Activated naive CD8-positive, alpha-beta T cell treated with anti-CD3 and anti-CD28 coated beads, Interleukin-2, amount 10 ng/mL, durations not matched to agents 7 days and 5 days (primary cell): ENCODE measurements at places on chromosomes 1 and 21.

DNA sequence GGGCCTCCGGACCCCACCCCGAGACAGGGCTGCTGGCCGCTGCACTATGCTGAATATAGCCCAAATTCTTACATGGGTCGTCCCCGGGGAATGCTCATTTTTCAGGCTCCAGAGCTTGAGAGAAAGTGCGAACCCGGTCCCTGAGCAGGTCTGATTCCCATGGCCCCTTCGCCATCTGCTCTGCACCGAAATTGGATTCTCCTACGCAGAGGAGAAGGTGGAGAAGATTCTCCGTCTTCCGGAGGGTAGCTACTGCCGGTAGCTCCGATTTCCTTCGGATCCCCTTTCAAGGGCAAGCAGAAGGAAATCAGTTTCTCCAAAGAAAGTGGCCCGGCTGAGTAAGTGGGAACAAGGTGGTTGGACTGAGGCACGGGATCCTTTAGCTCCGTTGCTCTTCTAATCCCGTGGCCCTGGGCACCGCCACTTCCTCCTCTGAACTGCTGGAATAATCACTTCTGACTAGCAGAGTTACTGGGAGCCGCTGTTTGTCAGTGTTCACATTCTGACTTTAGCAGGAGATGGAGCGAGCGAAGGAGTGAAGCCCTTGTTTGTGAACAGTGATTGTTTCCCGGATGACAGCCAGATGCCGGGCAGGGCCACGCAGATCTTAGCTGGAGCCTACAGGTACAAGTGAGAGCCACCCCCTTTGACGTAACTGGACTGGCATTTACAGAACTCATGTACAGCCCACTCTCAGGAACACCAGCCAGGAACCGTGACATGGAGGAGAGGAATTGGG is 1.1 kb upstream of the ZNF496 start:
- H3K27me3 ChIP-seq: no peaks in the 10 kb centered on the region
- H3K4me3 ChIP-seq: peak overlapping the region; percentile 55
- peak overlapping the region; percentile 4 for H3K27ac ChIP-seq
- H3K4me1 ChIP-seq: peaks cover 54% of the 10 kb centered on the region

GRCh38 chr1:156741481-156741983 is 644 bp upstream of the MRPL24 start:
- peaks cover 32% of the 10 kb centered on the region for H3K4me1 ChIP-seq
- peaks cover 26% of the 10 kb centered on the region for H3K36me3 ChIP-seq
- peak overlapping the region; percentile 94 for H3K27ac ChIP-seq
- no peaks in the 10 kb centered on the region for H3K27me3 ChIP-seq
- DNase-seq: no peak
- peak overlapping the region; percentile 94 for H3K4me3 ChIP-seq

DNA sequence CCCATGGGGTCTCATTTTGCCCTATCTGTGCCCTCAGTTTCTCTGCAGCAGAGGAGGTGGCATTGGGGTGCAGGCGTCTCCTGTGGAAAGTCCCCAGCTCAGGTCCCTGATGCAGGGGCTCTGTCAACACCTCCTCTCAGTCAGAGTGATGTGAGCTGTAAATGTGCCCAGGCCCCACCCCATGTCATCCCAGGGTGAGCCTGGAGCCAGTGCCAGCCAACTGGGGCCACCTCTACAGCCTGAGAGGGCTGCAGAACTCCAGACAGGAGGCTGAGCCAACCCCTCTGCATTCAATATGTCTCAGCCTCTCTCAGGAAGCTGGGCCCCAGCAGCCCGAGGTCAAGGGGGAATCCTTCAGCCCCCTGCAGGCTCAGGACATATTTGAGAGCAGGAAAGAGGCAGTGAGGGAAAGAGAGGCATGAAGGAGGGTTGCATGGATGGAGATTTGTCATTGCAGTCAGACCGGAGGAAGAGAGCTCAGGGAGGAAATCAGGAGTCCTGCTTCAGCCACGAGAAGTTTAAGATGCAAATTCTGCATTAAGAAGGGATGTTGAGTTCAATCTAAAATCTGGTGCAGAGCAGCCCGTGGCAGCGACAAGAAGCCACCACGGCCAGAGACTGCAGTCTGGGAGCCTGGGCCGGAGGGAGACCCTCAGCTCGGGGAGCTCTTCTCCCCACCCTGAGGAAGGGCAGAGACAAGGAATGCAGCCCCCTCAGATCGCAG is 288.2 kb upstream of the VAMP3 start:
- H3K27ac ChIP-seq: no peak overlapping the region
- DNase-seq: no peak
- H3K36me3 ChIP-seq: no peaks in the 10 kb centered on the region

DNA sequence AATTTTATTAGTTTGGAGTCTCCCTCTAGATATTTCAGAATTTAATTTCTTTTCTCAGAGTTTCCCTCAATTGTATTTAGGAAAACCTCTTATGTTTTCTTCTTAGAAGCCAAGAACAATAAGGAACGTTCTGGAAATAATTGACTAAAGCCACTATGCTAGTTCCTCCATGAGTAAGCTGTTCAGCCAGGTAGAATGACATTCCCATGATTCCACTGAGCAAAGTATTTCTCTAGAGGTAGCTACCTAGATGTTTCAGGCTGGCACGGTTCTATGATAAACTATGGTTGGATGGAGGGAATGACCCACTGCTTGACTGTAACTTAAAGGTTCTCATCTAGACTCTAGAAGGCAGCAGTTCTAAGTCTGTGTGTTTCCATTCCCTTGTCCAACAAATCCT is 62.4 kb downstream of the CLDN17 start:
- no peaks in the 10 kb centered on the region for H3K27me3 ChIP-seq
- H3K36me3 ChIP-seq: no peaks in the 10 kb centered on the region
- no peak overlapping the region for H3K4me3 ChIP-seq
- no peak for DNase-seq

- H3K36me3 ChIP-seq: peaks cover 4% of the 10 kb centered on the region
- DNase-seq: no peak
- peaks cover 3% of the 10 kb centered on the region for H3K27me3 ChIP-seq
- no peak overlapping the region for H3K27ac ChIP-seq
These were observed 126.4 kb downstream of the TENT5C start for GRCh38 chr1:117732065-117732797.

DNA sequence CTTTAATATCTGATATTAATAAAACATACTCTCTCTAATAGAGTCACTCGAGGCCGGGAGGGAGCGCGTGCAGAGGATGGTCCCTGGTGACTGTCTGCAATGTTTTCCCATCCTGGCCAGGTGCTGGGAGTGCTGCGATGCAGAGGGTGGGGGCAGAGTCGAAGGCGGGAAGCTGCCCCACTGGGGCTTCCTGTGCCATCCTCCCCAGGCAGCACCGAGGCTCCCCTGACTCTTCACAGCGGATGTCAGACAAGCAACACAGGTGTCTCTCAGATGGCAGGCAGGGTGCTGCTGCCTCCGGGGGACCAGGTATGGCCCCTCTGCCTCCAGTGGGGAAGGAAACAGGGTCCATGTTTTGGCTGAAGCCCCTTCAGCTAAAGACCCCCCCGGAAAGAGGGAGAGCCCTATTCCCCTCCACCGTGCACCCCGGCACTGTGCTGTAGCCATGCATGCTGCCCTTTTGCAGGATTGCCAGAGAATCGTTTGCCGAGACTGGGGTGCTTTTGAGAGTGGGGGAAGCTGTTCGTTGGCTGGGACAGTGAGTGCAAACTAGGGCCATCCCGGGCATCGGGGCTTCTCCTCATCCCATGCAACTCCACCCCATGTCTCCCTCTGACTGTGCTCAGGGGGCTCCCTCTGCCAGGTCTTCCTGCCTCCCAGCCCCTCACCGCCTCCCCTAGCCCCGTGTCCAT is 32.1 kb upstream of the TTC34 start:
- no peak overlapping the region for H3K4me3 ChIP-seq
- DNase-seq: no peak
- no peaks in the 10 kb centered on the region for H3K27me3 ChIP-seq
- H3K4me1 ChIP-seq: no peaks in the 10 kb centered on the region
